ENCODE measurements at places on chromosomes 12 and 14. TPM values are rescaled to one million over a fixed set of nuclear protein-coding genes. Genes with fewer than 3 reads are reported as not detected.

The ADAM21 gene
- total RNA-seq: 0.29 TPM

The WNT1 gene
- not detected for total RNA-seq

The OR4K14 gene
- not detected for total RNA-seq

The HCAR3 gene
- total RNA-seq: 0.14 TPM

The KRT79 gene
- 0.72 TPM for total RNA-seq

The KLHL33 gene
- under 0.01 TPM for total RNA-seq

The DDN gene
- total RNA-seq: not detected

Measured in placental pericyte (primary cell).